ENCODE measurements at places on chromosomes 3 and 15.

- no peak for DNase-seq
Measured at GRCh38 chr3:21330293-21330692, 420.7 kb downstream of the ZNF385D start.

DNA sequence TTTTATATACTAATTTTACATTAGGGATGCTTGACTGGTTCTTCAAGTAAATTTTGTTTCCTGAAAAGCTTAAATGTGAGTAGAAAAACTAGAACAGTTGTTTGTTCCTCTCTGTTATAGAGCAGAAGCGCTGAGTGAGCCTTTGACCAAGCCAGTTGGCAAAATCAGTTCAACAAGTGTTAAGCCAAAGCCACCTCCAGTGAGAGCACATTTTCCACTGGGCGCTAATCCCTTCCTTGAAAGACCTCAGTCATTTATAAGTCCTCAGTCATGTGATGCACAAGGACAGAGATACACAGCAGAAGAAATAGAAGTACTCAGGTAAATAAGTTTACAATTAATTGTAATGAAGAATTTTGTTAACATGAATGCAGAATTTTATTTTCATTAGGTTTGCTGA, 14.6 kb downstream of the CAPN7 start:
- no peak for DNase-seq

DNA sequence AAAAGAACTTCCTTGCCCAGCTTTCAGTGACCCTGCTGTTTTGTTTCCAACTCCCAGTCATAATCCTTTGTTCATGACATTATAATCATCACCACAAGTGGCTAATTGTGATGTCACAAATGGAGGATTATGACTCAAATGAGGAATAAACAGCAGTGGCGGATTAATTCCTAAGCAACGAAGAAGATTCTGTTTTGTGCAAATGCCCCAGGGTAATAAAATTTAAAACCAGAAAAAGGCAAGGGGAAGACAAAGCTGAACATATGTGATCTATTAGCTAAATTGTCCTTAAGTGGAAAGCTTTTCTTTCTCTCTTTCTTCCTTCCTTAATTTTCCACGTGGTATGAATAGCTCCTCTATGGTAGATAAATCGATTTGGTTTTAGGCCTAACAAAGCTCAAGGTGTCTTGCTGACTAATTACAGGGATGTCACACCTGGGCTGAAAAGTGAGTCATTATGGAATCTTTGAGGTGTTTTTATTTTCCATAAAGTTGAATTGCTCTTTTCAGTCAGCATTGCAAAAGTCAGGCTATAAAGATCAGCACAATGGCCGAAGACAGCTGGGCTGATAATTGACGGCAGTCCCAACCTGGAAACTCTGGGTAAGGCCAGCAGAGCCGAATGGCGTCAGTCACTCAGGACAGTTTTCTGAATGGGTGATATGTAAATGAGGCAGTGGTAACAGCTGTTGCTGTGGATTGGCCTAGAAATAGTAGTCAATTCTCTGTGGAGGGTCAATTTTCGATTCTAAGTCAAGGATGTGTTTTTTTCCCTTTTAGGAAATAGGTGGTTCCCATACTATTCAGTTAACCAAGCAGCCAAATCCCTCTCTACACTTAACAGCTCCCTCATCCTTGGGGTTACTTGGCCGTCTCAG, 121.5 kb downstream of the PTPRG start:
- peak; percentile 10 for DNase-seq

DNA sequence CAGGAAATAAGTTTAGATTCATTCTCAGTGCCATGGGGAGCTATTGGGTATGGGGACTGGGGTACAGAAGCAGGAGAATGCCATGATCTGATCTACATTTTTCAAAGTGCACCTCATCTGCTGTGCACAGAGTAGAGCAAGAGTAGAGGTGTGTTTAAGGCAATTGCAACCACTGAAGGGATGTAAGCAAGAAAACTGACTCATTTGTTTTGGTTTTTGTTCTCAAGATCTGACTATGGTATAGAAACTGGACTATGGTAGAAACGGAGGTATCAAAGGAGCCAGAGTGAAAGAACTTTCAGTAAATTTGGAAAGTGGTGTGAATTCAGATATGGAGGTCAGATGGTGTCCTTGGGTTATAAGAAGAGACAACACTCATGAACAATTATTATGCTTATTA, 86.2 kb upstream of the CMSS1 start:
- no peak for DNase-seq

GRCh38 chr3:186160691-186161243, 51.9 kb upstream of the ETV5 start:
- DNase-seq = no peak

DNA sequence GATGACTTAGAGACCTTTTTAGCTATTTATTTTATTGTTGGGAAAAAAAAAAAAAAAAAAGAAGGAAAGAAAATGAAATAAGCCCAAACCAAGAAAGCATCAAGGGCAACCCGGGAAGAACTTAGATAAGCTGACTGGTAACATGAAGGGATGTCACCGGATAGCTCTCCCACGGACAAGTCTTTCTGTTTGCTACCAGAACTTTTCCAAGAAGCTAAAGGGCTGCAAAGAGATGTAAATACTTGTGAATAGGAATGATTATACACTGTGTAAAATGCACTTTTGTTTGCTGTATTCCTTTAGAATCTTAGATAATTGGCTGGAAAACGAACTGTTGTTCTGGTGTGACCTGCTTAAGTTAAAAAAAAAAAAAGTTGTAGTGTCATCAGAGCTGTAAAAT, 2.8 kb downstream of the FOXB1 start:
- no peak for DNase-seq

- no peak for DNase-seq
Measured at GRCh38 chr3:126699011-126699410, 5.0 kb upstream of the CHCHD6 start.

- no peak for DNase-seq
Measured at GRCh38 chr15:83943849-83944404, 290.0 kb downstream of the ADAMTSL3 start.

DNA sequence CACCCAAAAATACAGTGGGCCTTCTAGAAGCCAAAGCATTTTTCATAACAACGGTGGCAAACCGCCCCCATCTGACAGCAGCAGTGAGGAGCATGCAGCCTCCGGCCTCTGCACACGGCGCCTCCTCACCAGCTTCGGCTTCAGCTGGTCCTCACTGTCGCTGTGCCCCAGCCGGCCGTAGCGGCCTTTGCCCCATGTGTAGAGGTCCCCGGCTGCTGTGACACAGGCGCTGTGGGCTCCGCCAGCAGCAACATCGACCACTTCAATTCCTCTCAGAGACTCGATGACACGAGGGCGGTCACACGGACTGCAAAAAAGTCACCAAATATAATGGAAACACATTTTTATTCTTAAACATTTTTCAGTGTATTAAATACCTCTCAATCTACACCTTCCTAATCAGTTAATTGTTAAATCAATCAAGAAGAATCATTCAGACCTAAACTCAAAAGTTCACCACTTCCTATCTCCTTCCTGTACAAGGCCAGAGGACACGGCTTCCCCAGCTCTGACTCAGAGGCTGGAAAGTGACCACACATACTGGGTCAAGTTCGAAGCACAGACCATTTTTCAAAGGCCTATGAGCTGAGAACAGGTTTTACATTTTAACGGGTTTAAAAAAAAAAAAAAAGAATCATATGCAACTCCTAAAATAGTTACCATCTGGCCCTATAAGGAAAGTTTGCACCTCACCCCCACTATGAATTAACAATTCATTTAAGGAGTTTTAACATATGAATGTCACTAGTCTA, 33.6 kb upstream of the OCA2 start:
- DNase-seq = no peak

- DNase-seq = no peak
Measured at GRCh38 chr3:141375381-141376301, 7.3 kb downstream of the ZBTB38 start.

GRCh38 chr3:148477375-148477774, 220.3 kb upstream of the AGTR1 start:
- no peak for DNase-seq

GRCh38 chr3:68958932-68959331, 26.6 kb upstream of the TAFA4 start:
- no peak for DNase-seq

GRCh38 chr3:42308651-42309050, 42.7 kb upstream of the CCK start:
- no peak for DNase-seq

DNA sequence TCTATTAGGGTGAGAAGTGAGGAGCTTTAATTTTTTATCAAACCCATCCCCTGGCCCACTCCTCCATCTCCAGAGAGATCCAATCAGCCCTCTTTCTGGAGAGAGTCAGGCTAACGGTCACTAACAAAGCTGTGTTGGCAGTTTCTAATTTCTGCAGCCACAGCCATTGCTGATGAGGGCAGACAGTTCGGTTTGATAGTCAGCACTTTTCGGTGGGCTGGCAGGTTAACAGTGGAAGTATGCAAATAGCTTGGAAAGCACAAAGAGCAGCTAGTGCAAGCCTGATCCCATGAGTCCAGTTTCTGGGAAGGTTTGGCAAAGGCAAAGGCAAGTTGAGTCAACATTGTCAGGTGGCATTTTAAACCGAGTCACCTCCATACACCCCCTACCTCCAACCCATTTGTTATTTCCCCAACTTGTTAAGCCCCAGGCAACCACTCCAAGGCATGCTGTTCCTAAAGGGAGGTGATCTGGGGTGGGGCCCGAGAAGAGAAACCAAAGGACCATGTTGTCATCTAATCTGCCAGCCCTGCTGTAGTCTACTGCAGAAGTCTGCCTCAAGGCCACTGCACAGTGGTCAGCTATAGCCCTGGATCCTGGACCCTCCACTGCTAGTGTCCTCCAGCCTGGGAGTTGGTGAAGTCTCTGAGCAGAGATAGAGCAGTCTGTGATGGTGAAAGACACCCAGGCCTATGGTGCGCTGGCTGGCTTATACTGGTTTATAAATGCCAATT, 1.7 kb downstream of the CCR1 start:
- no peak for DNase-seq

- no peak for DNase-seq
Measured at GRCh38 chr3:100270215-100270583, 9.4 kb downstream of the TBC1D23 start.

GRCh38 chr15:48866141-48866563, 11.8 kb upstream of the EID1 start:
- no peak for DNase-seq

DNA sequence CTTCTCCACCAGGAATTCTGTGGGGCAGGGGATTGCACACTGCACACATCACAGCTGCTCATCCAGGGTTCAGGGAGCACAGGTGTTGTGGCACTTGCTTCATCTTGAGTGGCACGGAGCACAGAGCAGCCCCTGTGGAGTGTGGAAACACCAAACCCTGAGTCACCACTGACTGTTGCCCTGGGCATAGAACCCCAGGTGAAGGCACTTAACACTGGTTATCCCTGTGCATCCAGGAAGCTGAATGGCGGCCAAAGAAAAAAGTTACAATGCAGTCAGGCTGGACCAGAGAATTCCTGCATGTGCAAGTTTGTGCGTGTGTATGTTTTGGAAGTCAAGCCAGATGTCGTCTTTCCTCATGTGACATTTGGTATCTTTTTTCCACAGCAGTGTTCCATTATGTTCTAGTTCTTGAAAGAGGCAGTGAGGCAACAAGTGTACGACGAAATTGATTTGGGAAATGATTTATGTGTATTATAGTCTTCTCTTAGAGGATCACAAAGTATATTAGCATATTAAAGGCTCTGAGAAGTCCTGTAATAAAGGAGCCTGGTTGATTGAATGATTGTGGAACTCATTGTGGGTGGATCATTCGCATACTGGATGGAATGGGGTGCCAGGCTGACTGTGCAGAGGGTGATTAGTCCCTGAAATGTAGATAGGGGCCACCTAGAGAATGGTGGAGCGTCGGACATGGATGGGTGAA, 292.3 kb downstream of the TLE3 start:
- DNase-seq = no peak

GRCh38 chr15:65386376-65386775, 8.6 kb upstream of the IGDCC3 start:
- DNase-seq = no peak

DNA sequence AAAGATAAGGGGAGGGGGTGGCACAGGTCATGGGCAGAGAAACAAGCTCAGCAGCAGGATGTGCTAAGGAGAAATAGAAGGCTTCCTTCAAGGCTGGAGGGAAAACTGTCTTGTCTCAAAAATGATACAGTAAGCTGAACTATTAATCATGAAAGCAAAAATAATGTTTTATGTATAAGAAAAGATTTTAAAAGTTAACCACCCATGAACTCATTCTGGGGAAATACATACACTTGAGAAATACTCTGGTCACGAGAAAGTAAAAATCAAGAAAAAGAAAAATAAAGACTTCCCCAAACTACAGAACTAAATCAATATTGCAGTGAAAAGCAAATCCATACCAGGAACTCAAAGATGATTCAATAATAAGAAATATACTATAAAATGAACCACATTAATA, 80.7 kb downstream of the KLF13 start:
- DNase-seq = no peak

DNA sequence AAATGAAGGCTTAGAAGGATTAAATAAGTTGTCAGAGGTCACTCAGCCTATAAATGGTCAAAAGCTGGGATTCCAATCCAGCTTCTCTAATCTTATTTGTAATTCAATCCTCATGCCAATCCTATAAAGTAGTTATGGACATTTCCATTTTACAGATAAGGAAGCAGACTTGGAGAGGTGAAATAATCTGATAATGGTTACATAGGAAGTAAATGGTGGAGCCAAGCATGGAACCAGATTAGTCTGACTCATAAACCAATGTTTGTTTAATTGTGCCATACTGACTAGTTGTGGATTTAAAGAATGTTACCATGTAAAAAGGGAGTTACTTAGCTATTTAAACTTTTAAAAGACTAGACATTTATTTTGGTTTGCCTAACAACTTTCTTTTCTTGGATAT, 59.7 kb downstream of the KCNAB1 start:
- no peak for DNase-seq

DNA sequence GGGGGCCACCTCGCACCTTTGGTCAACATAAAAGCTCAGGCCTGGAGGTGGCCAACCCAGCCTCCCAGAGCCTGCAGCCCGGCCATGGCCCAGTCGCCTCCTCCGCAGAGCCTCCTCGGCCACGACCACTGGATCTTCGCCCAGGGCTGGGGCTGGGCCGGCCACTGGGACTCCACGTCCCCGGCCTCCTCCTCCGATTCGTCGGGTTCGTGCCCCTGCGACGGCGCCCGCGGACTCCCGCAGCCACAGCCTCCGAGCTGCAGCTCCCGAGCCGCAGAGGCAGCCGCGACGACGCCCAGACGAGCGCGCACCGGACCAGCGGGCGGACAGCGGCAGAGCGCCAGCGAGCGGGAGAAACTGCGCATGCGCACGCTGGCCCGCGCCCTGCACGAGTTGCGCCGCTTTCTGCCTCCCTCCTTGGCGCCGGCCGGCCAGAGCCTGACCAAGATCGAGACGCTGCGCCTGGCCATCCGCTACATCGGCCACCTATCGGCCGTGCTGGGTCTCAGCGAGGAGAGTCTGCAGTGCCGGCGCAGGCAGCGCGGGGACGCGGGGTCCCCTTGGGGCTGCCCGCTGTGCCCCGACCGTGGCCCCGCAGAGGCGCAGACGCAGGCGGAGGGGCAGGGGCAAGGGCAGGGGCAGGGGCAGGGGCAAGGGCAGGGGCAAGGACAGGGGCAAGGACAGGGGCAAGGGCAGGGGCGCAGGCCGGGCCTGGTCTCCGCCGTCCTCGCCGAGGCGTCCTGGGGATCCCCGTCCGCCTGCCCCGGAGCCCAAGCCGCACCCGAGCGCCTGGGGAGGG, at the start of gene MESP2:
Gene MESP2, plus strand, starts transcription at position 59 of the 799 bp plus-strand sequence. Its CDS starts 26 bp downstream, at position 85.
- peak; percentile 43 for DNase-seq
